ENCODE measurements at places on chromosomes 2 and 18. TPM values are rescaled to one million over a fixed set of nuclear protein-coding genes. Genes with fewer than 3 reads are reported as not detected.

The CENPA gene
- total RNA-seq, result 31.7 TPM

The LYG2 gene
- not detected for total RNA-seq

The CLEC4F gene
- not detected for total RNA-seq

The TDRD15 gene
- under 0.01 TPM for total RNA-seq

The UGT1A6 gene
- total RNA-seq, result not detected

The REG3A gene
- not detected for total RNA-seq

The PROKR1 gene
- not detected for total RNA-seq

The GAREM1 gene
- 1.9 TPM for total RNA-seq

The DIPK1C gene
- total RNA-seq, result not detected

The RAPGEF4 gene
- total RNA-seq, result 4.5 TPM

The UGT1A7 gene
- not detected for total RNA-seq

The LDAH gene
- 22.1 TPM for total RNA-seq

The CAMKMT gene
- 12.1 TPM for total RNA-seq

The SERPINB13 gene
- 0.13 TPM for total RNA-seq

The TUBA3E gene
- not detected for total RNA-seq

The C2orf80 gene
- not detected for total RNA-seq

The SULT1C4 gene
- 4.7 TPM for total RNA-seq

The MYCN gene
- total RNA-seq, result 3.2 TPM
